ENCODE measurements at places on chromosomes 5 and 9.

GRCh38 chr5:93602241-93603077 lies 19.4 kb downstream of the NR2F1 start:
- peaks cover 19% of the 10 kb centered on the region for H3K4me1 ChIP-seq
- H3K4me3 ChIP-seq = no peak overlapping the region
- H3K27ac ChIP-seq = no peak overlapping the region
- peaks cover 4% of the 10 kb centered on the region for H3K36me3 ChIP-seq

DNA sequence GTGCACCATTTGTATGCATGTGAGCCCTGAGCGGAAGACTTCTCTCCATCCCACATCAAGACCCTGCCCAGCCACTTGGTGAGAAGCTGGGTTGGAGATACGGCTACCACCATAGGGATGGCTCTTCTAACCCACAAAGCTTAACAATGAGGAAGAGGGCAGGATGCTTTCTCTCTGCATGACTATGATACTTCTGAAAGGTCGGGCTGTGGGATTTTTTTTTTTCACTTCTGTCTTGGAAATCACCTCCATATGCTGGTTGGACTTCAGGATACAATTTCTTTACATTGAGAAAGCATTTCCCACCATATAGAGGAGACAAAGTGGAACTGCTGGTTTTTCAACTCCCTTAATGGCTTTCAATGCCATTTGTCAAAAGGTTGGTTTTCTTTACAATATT lies 30.5 kb downstream of the ZNF366 start:
- DNase-seq = no peak
- peaks cover 3% of the 10 kb centered on the region for H3K27me3 ChIP-seq
- H3K36me3 ChIP-seq = peaks cover 22% of the 10 kb centered on the region
- H3K4me3 ChIP-seq = no peak overlapping the region
- no peak overlapping the region for H3K27ac ChIP-seq

- H3K4me3 ChIP-seq = no peak overlapping the region
- no peaks in the 10 kb centered on the region for H3K4me1 ChIP-seq
- no peaks in the 10 kb centered on the region for H3K36me3 ChIP-seq
- no peak for DNase-seq
- peaks cover 5% of the 10 kb centered on the region for H3K27me3 ChIP-seq
Observed at GRCh38 chr5:5132693-5133295, 7.3 kb upstream of the ADAMTS16 start.

DNA sequence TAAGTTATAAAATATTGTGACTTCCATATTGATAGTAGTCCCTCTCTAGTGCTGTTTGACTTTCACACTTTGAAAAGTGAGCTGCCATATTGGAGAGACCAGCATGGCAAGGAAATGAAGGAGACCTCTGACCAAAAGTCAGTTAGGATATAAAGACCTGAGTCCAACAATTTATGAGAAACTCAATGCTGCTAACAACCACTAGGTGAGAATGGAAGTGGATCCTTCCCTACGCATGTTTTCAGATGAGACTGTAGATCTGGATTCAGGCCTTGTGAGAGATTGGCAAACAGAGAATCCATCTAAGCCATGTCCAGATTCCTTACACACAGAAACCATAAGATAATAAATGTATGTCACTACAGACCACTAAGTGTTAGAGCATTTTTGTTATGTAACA lies 81.6 kb downstream of the CTNND2 start:
- H3K27me3 ChIP-seq = no peaks in the 10 kb centered on the region
- H3K27ac ChIP-seq = no peak overlapping the region
- H3K4me1 ChIP-seq = no peaks in the 10 kb centered on the region
- DNase-seq = no peak
- no peaks in the 10 kb centered on the region for H3K36me3 ChIP-seq

DNA sequence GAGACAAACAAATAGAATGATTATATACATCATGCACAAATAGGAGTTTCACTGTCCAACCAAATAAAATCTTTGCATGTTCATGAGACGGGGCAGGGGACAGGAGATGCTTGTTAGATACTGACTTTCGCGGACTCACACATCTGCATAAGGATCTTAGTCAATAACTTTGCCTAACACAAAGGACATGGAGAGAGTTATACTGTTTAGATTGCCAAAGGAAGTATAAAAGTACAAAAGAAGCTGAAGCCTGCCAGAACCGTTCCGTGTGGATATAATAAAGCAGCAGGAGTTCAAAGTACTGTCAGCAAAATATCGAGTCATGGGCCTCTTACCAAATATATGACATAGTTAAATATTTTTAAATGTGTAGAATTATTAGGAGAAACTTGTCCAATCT lies 1148.4 kb downstream of the EFNA5 start:
- H3K27ac ChIP-seq = no peak overlapping the region
- no peak overlapping the region for H3K4me3 ChIP-seq
- DNase-seq = no peak
- H3K36me3 ChIP-seq = no peaks in the 10 kb centered on the region
- no peaks in the 10 kb centered on the region for H3K4me1 ChIP-seq

GRCh38 chr5:126519637-126520592 lies 75.1 kb downstream of the ALDH7A1 start:
- H3K4me3 ChIP-seq = no peak overlapping the region
- no peak for DNase-seq
- no peaks in the 10 kb centered on the region for H3K27me3 ChIP-seq

DNA sequence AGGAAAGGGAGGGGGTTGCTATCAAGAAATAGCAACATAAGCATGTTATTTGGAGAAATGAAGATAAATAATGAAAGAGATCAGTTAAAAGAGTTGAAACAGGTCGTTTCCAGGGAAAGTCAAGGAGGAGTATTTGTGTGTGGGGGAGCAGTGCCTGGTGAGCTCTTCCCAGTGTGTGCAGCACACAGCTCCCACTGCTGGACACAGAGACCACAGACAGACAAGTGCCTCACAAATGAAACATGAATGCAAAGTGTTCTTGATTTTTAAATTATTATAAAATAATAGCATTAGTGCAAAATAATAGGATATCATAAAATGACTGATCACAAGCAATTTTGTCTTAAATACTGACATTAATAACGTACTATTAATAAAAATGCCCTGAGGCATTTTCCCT lies 40.8 kb downstream of the LIFR start:
- DNase-seq = no peak
- H3K27ac ChIP-seq = no peak overlapping the region
- no peak overlapping the region for H3K4me3 ChIP-seq
- peaks cover 24% of the 10 kb centered on the region for H3K36me3 ChIP-seq

DNA sequence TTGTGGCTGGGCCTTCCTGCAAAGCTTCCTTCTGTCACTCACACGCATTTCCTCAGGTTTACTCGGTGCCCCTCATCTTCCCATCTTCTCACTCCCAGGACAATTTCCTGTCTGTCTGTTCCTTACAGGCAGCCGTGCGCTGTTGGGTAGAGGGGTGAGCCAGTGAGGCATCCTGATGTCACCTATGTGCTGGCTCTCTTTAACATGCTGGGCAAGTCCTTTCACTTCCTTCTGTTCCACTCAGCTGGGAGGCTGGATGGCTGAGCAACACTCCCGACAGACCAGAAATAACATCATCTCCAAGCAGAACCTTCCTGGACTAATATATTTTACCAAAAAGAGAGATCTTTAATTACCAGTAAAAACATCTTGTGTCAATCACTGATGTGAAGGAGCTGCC lies 103.0 kb downstream of the HSD17B3 start:
- peaks cover 39% of the 10 kb centered on the region for H3K4me1 ChIP-seq
- peak overlapping the region; percentile 68 for H3K27ac ChIP-seq
- DNase-seq = no peak
- H3K36me3 ChIP-seq = peaks cover 27% of the 10 kb centered on the region
- peaks cover 17% of the 10 kb centered on the region for H3K27me3 ChIP-seq

DNA sequence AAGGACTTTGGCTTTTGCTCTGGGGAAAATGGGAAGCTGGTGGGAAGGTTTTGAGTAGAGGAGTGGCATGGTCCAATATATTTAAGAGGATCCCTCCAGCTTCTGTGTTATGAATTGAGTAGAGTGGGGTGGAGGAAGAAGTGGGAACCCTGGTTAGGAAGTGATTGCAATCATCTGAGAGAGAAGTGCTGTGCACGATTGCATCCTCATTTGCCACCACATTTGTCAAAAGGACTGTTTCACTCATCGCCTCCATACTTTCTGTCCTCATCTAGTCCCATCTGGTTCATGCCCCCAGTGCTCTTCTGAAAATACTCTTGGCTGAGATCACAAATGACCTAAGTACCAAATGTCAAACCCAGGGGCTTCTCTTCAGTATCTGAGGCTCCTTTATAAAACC lies 192.1 kb downstream of the RAB3C start:
- peaks cover 6% of the 10 kb centered on the region for H3K4me1 ChIP-seq
- H3K27me3 ChIP-seq = peaks cover 4% of the 10 kb centered on the region
- DNase-seq = no peak

- DNase-seq = no peak
- peaks cover 6% of the 10 kb centered on the region for H3K4me1 ChIP-seq
- H3K4me3 ChIP-seq = no peak overlapping the region
- H3K36me3 ChIP-seq = no peaks in the 10 kb centered on the region
- H3K27me3 ChIP-seq = peaks cover 8% of the 10 kb centered on the region
Observed at GRCh38 chr5:175248416-175248905, 195.5 kb downstream of the DRD1 start.

- H3K27me3 ChIP-seq = no peaks in the 10 kb centered on the region
- no peaks in the 10 kb centered on the region for H3K36me3 ChIP-seq
- H3K4me1 ChIP-seq = no peaks in the 10 kb centered on the region
- DNase-seq = no peak
- H3K27ac ChIP-seq = no peak overlapping the region
- H3K4me3 ChIP-seq = no peak overlapping the region
Observed at GRCh38 chr9:37683531-37684371, 33.0 kb downstream of the FRMPD1 start.

DNA sequence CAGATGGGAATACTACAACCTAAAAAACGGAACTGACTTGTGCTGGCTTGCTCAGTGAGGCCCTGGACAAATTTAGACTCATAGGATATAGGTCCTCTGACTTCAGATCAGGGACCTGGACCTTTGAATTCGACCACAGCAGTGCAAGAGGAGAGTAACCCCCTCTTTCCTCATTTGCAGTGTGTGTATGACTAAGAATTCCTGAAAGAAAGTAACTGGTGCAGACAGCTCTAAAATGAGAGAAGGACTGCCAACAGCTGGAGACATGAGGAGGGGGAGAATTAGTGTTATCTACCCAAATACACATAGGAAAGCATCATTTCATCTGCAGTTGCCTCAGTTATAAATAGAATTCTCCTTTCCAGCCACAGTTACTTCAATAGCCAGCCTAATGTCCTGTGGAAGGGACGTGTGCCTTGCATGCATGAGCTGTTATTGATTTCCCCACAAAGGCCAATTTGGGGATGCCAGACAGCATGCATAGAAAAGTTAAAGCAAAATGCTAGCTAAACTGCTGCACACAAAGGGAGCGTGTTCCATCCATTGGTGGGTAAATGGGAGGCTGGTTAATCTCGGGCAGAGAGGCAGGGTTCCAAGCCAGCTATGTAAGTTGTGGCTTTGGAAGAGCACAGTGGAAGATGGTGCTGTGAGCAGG lies 442.7 kb downstream of the CDK5RAP2 start:
- H3K4me3 ChIP-seq = no peak overlapping the region
- no peaks in the 10 kb centered on the region for H3K36me3 ChIP-seq
- H3K4me1 ChIP-seq = no peaks in the 10 kb centered on the region
- no peak overlapping the region for H3K27ac ChIP-seq

- H3K36me3 ChIP-seq = peaks cover 13% of the 10 kb centered on the region
- peaks cover 44% of the 10 kb centered on the region for H3K4me1 ChIP-seq
- H3K27ac ChIP-seq = no peak overlapping the region
- peaks cover 3% of the 10 kb centered on the region for H3K27me3 ChIP-seq
- H3K4me3 ChIP-seq = no peak overlapping the region
Observed at GRCh38 chr5:112710896-112711295, 26.8 kb upstream of the APC start.

GRCh38 chr5:176948458-176948857 lies 49.3 kb upstream of the HK3 start:
- peaks cover 6% of the 10 kb centered on the region for H3K4me1 ChIP-seq
- peaks cover 1% of the 10 kb centered on the region for H3K27me3 ChIP-seq
- H3K27ac ChIP-seq = no peak overlapping the region
- H3K4me3 ChIP-seq = no peak overlapping the region
- H3K36me3 ChIP-seq = peaks cover 14% of the 10 kb centered on the region
- no peak for DNase-seq

- peaks cover 16% of the 10 kb centered on the region for H3K4me1 ChIP-seq
- H3K4me3 ChIP-seq = no peak overlapping the region
- DNase-seq = no peak
- no peaks in the 10 kb centered on the region for H3K36me3 ChIP-seq
Observed at GRCh38 chr9:136623842-136624183, 38.9 kb upstream of the EGFL7 start.

- H3K27ac ChIP-seq = no peak overlapping the region
- H3K4me1 ChIP-seq = no peaks in the 10 kb centered on the region
- no peaks in the 10 kb centered on the region for H3K27me3 ChIP-seq
- H3K36me3 ChIP-seq = peaks cover 9% of the 10 kb centered on the region
- H3K4me3 ChIP-seq = no peak overlapping the region
- no peak for DNase-seq
Observed at GRCh38 chr5:98904780-98905179, 24.0 kb downstream of the CHD1 start.

GRCh38 chr5:142215915-142216681 lies 107.5 kb downstream of the NDFIP1 start:
- no peaks in the 10 kb centered on the region for H3K27me3 ChIP-seq
- H3K4me3 ChIP-seq = no peak overlapping the region
- H3K4me1 ChIP-seq = peaks cover 4% of the 10 kb centered on the region
- DNase-seq = no peak

GRCh38 chr5:58153255-58153654 lies 306.6 kb downstream of the PLK2 start:
- no peak overlapping the region for H3K27ac ChIP-seq
- no peaks in the 10 kb centered on the region for H3K27me3 ChIP-seq
- no peak overlapping the region for H3K4me3 ChIP-seq

GRCh38 chr5:40374853-40375252 lies 304.9 kb upstream of the PTGER4 start:
- peaks cover 3% of the 10 kb centered on the region for H3K27me3 ChIP-seq
- H3K27ac ChIP-seq = no peak overlapping the region
- no peak for DNase-seq
- no peaks in the 10 kb centered on the region for H3K4me1 ChIP-seq

GRCh38 chr5:93150311-93151012 lies 430.6 kb downstream of the NR2F1-AS1 start:
- DNase-seq = no peak
- H3K27ac ChIP-seq = no peak overlapping the region
- no peaks in the 10 kb centered on the region for H3K4me1 ChIP-seq
- H3K4me3 ChIP-seq = no peak overlapping the region

DNA sequence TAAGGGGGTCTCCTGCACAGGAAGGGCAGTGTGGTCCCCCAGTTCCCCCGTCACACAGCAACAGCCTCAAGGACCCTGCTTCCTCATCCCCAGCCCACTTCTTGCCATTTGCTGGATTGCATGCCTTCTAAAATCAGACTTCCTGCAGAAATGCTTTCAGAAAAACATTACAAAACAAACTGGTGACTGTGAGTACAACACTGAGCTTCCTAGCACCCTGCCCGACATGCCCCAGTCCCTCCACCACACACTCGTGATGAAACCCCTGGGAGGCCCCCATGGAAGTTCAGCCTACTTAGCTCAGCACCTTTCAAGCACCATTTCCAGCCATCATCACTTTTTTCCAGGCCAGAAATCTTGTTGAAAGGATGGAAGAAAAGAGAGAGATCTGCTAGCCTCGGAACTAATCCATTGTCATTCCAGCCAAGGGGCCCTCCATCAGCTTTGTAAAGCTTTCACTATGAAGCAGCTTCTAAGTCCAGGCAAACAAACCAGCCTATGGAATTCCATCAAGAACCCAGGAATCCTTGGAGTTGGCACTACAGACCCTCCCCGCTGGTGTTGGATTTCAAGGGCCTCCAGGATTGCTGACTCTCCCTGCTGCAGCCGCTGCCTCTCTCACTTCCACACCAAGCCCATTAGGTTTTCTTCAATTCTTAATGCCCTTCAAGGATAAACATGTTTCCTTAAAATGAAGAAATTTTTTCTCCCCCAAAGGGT lies 114.6 kb downstream of the C5orf15 start:
- no peak overlapping the region for H3K27ac ChIP-seq
- H3K27me3 ChIP-seq = no peaks in the 10 kb centered on the region
- no peaks in the 10 kb centered on the region for H3K36me3 ChIP-seq
- no peak overlapping the region for H3K4me3 ChIP-seq
- no peak for DNase-seq

All from endothelial cell (in vitro differentiated cells).